Gastrocnemius medialis (tissue), 4 donors: ENCODE measurements at places on chromosomes 5 and 9.

DNA sequence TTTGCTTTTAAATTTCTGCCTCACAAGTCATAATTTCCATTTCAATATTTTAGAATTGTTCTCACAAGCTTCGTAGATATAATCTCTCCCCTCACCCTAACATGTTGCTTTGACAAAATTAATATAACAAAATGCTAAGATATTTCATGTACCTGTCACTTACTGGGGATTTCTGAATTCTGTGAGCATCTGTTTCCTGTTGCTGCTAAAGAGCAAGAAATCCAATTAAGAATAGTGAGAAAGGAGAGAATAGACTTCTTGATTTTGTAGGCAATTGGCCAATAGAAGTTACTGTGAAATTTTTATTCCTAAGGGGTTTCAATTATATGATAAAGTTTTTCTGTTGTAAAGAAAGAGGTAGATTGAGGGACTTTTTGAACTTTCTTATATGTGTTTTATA lies 796.5 kb upstream of the ARRDC3 start:
- no peak for DNase-seq

GRCh38 chr5:67549296-67549618 lies 352.7 kb upstream of the CD180 start:
- DNase-seq, result no peak

DNA sequence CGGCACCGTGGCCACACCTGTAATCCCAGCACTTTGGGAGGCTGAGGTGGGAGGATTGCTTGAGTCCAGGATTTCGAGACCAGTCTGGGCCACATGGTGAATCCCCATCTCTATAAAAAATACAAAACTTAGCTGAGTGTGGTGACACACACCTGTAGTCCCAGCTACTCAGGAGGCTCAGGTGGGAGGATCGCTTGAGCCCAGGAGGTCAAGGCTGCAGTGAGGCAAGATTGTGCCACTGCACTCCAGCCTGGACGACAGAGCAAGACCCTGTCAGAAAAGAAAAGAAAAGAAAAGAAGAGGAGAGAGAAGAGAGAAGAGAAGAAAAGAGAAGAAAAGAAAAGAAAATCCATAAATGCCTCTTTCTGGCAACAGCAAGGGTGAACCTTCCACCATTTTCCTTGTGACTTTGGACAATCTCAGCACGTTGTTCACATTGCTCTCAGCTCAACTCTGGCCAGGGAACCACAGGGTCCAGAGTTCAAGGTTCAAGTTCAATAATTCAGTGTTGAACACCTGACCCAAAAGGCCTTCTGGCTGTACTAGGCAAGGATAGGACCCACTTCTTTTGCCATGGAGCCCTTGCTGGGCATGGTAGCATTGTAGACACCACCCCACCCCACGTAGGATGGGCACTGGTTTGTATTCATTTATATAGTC lies 14.6 kb upstream of the DUSP1 start:
- no peak for DNase-seq

GRCh38 chr5:23001120-23001519 lies 148.0 kb upstream of the CDH12 start:
- no peak for DNase-seq

DNA sequence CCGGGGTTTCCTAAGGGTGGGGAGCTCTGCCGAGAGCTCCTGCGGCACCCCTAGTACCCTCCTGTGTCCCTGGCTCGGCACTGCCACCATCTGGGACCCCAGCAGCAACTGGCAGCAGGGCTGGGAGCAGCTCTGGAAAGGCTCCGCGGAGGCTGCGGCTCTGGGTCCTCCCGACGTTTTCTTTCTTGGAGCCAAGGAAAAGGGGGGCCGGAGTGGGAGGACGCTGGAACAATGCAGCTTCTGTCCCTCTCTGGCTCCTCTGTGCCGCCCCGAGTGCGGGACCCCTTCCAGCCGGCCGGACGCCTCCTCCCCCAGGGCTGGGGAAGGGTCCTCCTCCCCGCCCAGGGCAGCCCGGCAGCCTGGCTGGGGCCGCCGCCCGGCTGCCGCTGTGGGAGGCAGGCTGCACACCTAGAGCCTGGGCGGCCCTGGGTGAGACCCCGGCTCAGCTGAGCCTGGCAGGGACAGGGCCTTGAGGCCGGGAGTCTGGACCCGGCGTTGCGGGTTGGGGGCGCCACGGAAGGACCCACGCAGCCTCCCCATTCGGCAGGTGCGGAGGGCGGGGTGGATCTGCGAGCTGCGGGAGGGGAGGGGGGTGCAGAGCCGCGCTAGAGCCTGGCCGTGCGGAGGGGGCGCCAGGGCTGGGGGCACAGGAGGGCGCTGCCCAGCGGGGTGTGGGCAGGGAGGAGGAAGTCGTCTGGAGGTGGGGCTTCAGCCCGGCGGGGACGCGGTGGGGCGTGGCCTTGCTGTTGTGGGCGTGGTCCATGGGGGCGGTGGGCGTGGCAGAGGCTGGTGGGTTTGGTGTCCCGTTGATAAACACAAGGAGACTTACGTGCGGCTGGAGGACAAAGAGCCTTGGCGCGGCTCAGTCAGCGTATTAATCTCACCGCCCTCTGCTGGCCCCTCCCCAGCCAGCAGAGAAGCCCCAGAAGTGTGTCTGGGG lies 15.1 kb downstream of the GPSM1 start:
- DNase-seq, result no peak

DNA sequence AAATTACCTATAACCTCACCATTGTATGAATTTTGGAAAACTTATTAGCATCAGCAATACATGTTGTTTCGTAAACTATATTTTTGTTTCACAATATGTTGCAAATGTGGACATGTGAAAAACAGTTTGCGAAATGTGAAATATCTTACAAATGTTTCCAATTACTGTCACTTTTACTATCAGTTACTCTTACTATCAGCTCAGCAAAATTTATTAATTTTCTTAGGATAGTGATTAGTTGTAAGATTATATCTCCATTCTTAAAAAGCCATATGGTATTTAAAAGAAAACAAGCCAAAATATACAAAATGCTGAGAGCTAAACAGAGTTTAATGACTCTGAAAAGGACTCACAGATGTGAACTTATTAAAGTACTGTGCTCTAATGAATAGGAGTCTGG lies 111.9 kb upstream of the LPAR1 start:
- DNase-seq, result no peak

GRCh38 chr5:135996611-135997010 lies 32.2 kb upstream of the TGFBI start:
- DNase-seq, result no peak

DNA sequence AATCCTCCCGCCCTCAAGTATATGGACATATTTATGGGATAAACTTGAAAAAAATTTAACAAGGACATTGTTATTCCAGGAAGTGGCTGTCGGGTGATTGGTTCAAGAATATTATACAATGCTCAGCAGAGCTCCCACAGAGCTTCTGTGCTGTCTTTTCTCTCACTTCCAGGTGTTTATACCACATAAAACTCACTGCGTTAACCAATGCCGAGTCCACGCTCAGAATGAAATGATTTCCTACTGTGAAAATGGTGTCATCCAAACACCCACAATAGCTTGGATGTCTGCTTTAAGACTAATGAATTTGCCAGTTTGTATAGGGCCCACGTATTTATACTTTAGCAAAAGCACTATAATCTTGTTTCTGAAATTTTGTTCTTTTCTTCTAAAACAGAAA lies 368.2 kb downstream of the NDUFS4 start:
- DNase-seq, result no peak

GRCh38 chr9:78622126-78622525 lies 325.2 kb downstream of the PSAT1 start:
- DNase-seq, result no peak

DNA sequence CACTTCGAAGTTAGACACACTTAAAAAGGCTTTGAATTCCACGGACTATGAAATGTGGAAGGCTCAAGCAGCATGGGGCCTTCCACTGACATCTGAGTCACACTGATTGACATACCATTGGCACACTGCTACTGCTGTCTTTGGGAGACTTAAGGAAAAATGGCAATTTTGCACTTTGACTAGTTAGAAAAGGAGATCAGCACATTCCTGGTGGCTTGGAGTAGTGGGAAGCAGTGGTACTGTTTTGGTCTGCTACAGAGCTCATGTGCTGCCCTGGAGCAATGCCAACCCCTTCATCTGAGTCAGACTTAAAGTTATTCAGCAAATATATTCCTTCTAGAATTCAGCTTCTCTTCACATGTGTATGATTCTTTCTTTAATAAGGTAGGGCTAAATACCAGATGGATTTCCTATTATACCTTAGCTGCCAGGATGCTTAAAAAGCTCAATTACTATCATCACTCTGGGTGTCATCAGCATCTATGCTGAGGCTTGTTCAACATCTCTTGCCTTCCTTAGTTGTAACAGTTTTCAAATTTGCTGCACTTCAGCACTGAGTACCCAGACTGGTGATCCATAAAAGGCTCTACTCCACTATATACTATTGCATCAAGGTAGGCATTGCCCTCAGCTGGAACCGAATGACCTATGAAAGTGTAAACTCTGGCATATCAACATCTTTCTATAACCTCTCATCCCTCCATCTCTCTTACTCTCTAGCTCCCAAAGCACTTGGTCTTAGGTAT lies 42.3 kb upstream of the MOCS2 start:
- no peak for DNase-seq

DNA sequence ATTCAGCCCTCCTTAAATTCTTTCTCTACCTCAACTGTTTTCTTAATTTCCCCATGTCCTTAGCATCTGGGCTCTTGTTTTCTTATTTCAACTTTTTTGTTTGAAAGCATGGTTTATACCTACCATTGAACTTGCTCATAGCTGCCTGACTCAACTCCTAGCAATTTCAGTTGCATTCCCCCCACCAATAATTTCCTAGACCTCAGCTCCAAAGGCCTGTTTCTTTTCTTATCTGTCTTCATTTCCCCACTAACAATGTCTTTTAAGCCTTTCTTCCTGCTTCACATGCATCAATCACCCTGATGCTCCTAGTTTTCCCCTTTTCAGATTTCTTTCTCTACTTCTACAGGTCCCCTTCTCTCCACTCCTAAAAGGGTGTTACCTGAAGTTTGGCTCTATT lies 129.7 kb upstream of the PDE4D start:
- no peak for DNase-seq

DNA sequence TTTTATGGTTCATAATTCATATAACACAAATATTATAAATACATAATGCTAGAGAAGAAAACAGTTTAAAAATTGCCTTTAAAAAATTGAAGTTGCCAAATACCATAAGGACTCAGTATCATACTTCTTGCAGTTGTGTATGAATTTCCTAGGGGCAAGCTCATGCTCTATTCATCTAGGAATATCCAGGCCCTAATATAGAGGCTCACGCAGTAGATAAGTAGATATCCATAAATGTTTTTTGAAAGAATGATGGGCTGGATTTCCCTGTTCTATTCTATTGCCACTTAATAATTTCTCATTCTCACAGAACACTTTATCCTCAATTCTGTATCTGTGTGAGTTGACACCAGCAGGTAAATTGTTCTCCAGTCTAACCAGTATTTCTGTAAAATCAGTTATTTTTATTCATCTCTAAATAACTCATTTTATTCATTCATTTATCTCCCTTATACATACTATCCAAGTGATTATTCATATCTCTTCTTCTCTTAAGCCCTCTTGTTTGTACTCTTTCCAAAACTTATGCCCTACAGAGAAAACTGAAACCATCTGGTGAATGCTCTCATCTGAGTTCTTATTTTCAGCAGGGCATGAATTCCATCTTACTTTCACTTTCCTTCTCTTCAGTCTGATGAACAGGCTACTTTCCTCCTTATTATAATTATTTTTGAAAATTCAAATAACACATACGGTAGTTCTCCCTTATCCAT lies 97.1 kb downstream of the SLC44A1 start:
- no peak for DNase-seq

- DNase-seq, result no peak
These were observed 10.5 kb upstream of the ENDOG start for GRCh38 chr9:128807827-128808226.

- no peak for DNase-seq
These were observed 12.0 kb upstream of the PCSK5 start for GRCh38 chr9:75878488-75878860.

GRCh38 chr9:16310278-16311110 lies 560.0 kb downstream of the BNC2 start:
- no peak for DNase-seq

DNA sequence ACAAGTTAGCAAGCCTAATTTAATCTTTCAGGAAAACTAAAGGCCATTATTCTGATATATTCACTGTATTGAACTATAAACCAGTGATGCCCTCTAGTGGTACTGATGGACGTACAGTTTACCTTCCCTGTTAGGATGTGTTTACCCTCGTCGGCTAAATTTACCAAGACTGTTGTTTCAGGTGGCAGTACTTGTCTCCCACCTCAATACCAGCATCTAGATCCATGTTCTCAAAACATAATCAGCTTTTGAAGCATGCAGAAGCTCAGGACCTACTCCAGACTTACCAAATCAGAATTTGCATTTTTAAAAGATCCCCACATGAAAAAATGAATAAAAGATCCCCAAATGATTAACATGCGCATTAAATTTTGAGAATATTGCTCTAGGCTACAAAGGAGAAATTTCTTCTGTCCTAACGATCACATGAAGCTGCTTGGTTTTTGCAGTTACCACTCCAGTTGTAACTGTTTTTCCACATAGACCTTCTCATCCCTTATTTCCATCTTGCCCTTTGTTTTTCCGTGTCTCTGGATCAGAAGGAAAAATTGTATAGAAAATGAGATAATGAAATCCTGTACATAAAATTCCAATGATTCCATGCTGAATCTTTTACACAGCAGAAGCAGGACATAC lies 3.2 kb upstream of the BAAT start:
- no peak for DNase-seq

GRCh38 chr9:77304543-77304942 lies 127.2 kb downstream of the VPS13A start:
- DNase-seq, result no peak

GRCh38 chr5:172620506-172620905 lies 20.6 kb upstream of the NEURL1B start:
- no peak for DNase-seq
